ENCODE measurements at places on chromosomes 11 and 22.

- no peak for DNase-seq
Measured at GRCh38 chr11:95796501-95796900, 6.2 kb downstream of the CEP57 start.

DNA sequence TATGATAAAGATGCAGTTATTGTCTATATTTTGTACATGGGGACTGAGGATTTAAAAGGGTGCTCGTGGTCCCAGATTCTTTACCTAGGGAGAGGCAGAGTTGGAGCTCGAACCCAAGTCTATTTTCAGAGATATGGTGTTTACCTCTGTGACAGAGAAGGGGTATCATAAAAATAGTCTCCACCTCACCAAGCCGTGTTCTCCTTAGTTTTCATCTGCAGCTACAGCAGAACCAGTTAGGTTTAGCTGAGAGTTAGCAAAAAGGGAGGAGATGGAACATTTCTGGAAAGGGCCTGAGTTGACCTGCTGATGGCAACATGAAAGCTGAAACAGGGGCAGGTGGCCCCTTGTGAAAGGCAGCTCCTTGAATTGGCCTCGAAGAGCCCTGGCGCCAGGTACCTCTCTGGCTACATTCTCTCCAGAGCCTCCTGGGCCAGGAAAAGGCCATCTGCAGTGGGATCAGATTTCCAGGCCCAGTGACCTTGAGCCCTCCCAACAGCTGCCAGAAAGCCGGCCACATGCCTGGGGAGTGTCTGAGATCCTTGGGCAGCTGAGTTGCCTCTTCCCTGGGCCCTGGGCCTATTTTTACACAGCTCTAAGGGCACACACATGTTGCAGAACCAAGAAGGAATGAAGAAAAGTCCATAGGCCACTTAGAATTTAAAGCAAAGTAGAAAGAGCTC, 136.6 kb downstream of the NAV2 start:
- no peak for DNase-seq

DNA sequence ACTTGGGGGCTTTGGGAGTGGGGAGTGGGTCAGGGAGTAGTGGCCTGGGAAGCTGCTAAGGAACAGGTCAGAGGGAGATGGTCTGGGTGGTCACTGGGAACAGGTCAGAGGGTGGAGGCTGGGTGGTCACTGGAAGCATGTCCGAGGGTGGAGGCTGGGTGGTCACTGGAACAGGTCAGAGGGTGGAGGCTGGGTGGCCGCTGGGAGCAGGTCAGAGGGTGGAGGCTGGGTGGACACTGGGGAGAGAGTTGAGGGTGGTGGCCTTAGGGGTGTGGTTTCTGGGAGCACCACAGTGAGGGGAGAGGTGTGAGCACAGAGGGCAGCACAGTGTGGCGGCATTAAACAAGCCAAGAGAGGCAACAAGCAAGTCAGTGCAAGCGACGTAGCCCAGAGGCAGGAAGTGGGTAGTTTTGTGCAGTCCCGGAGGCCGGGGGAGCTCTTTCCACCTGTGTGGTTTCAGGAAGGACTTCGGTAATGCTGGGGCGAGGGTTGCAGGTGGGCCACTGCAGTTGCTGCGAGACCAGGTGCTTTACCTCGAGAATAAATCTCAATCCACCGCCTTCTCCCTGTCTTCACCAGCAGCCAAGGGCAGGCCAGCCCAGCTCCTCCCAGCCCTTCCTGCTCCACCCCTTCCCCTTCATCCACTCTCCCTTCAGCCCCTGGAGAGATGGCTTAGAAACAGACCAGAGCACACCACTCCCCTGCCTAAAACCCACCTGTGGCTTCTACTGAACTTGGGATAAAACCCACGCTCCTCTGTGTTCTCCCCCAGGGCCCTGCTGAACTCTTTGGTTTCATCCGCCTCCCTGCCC, 3.2 kb upstream of the CACNA1I start:
- DNase-seq = peak; percentile 1

GRCh38 chr11:11137339-11137738, 215.7 kb downstream of the CSNK2A3 start:
- no peak for DNase-seq

Measured in NCI-H1436 (cell line).